ENCODE measurements at places on chromosomes 4 and X. TPM values are rescaled to one million over a fixed set of nuclear protein-coding genes. Genes with fewer than 3 reads are reported as not detected.

Gene ZNF711
- 0.34 TPM for polyA plus RNA-seq

Gene VCX2
- polyA plus RNA-seq, result not detected

Gene TCEANC
- polyA plus RNA-seq, result 1.1 TPM

Gene CEP44
- 5.9 TPM for polyA plus RNA-seq

Gene MAGEC1
- polyA plus RNA-seq, result not detected

Gene BMX
- not detected for polyA plus RNA-seq
